ENCODE measurements at places on chromosomes 7 and 10.

DNA sequence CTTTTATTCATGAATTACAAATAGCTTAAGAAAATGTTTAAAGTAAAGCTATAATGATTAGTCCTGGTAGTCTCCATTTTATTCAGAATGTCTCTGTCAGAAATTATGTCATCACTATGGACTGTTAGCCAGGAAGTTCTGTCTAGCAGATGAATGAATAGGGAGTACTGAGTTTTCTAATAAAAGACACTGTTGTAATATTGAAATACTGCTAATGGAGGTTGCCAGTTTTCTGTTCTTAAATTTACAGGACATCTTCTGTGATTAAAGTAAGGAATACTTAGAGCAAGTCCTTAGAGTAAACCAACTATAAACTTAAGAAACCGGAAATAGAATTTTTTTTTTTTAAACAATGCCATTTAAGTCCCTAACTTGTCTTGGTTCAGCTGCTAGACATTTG is 309.8 kb downstream of the ADK start:
- no peak for DNase-seq

- no peak for DNase-seq
These were observed 142.6 kb downstream of the SND1 start for GRCh38 chr7:127794551-127794950.

GRCh38 chr7:157576415-157576814 is 239.6 kb downstream of the DNAJB6 start:
- peak; percentile 70 for DNase-seq

DNA sequence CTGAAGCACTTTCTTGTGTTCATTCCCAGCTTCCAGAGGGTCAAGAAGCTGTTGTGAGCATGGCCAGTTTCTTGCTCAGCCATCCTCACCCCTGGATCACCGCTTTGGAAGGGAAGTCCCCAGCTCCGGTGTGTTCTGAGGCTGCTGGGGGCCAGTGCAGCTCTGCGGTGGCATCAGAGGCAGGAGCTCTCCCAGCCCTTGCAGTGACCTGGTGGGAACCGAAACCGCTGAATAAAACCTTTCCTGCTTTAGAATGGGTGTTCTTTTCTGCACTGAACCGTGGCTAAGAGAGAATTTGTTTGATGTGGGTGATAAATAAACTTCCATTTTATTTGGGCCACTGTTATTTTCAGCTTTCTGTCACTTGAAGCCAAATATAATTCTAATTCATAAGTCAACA is 450.9 kb upstream of the VSTM2A start:
- DNase-seq = no peak

- no peak for DNase-seq
These were observed 366.9 kb downstream of the XPNPEP1 start for GRCh38 chr10:109556399-109556798.

DNA sequence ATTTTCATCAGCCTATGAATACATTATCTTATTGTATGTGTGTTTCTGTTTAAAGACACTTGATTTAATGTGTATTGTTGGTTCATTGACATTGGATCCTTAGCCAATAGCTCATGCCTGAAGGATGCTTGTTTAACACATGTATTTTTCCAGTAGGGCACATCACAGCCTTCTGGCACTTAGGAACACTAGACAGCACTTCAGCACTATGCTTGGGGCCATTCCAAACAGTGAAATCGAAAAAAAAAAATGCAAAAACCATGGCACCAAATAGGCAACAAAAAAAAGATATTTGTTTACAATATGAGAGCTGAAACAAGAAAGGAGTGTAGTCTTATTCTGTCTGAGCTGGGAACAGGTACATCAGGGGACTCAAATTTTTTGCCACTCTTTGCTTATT is 262.8 kb downstream of the SLC25A13 start:
- no peak for DNase-seq

DNA sequence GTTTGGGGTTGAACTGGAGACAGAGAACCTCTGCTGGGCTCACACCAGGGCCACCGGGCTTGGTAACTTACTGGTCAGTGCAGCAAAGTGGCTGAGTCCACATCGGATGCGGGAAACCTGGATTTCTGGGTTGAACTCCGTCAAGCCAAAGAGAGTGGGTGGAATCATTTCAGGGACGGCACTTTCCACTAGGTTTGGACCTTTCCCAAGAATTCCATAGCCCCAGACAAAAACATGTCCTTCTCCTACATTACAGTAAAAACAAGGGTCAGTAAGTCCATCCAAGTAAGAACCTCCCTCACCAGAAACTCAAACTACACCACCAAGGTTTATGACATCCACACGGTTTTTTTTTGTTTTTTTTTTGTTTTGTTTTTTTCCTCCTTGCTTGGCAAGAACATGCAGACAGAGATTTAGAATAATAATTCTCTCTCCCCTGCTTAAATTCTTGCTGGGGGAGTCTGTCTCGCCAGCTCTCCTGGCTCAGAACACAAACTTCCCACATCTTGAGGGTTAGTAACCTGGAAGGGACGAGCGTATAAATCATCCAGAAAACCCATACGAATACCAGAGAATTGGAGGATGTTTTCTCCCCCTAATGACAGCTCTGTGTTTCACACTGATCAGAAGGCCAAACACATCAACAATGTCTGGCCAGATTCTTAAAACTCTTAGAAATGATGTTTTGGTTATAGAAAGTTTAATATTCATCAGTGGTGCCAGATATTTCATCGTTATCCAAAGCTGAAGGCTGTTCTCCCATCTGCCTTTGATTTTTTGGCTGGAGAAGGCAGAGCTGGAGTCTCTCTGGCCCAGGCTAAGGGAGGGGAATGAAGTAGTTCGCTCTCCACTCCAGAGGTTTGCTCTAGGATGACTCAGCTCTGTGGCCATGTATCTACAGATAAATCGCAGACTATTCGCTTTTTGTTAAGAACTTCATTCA is 17.5 kb downstream of the RCC1L start:
- DNase-seq = no peak

DNA sequence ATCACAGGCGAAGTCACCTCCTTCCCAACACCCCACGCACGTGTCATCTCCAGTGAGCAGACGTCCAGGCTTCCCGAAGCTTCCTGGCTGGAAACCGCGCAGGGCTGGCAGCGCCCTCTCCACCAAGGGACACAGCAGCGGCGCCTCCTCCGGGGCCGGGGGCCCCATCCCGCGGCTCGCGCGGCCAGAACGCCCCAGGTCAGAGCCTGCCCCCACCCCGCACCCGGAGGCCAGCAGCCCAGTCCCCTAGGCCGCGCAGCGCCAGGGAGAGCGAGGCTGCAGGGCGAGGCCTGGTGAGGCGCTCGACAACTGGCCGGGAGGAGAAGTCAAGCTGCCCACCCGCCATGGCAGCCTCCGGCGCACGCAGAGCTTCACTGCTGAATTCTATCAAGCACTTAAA is 247.0 kb downstream of the SEMA3D start:
- no peak for DNase-seq

GRCh38 chr10:24039897-24040296 is 169.0 kb upstream of the KIAA1217 start:
- DNase-seq = no peak

DNA sequence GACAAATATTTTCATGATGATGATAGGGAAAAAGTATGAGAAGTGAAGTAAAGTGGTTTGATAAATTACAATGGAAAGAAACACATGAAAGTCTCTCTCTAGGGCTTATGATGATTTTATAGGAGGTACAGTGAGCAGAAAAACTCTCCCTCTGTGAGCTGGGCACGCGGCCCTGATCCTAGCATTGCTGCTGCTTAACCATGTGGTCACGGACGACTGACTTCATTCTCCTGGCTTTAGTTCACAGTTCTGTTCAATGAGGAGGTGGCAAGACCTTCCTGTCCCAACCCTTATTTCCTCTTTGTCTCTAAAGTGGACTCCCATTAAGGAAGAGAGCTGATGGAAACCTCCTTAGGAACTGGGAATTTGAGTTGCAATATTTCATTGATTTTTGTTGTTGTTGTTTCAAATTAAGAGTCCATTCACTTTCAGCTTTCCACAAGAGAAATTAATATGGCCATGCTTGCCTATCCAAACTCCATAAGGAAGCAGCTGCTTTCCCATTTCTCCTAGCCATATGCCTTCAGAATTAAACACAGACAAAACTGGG is 8.2 kb upstream of the PON3 start:
- DNase-seq = no peak

DNA sequence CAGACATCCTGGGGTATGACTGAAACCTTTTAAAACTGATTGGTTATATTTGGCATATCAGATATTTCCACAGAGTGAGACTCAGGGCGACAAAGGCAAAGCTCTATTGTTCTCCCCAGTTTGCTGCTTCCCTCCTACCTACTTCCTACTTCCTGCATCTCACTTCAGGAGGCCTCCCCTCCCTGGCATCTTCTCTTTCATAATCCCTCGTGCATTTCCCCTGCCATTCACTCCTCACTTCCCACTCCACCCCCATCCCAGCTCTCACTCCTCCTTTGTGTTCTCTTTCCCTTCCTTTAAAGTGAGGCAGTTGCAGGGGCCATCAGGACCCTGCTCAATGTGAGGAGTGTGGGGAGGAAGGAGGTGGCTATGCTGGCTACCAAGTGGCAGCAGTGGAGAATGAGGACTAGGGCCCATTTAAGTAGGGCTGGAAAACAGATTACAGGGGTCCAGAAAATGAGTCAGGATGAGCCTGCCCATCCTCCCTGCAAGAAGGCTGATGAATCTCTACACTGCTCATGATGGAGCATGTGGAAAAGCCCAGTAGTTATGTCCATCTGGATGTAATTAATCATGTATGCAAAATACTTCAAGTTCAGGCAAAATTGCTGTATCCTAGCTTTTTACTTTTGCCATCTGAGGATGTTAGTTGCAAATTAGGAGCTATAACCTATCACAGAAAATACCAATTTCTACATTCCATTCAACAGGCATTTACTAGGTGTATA is 311.8 kb upstream of the IMMP2L start:
- DNase-seq = no peak

DNA sequence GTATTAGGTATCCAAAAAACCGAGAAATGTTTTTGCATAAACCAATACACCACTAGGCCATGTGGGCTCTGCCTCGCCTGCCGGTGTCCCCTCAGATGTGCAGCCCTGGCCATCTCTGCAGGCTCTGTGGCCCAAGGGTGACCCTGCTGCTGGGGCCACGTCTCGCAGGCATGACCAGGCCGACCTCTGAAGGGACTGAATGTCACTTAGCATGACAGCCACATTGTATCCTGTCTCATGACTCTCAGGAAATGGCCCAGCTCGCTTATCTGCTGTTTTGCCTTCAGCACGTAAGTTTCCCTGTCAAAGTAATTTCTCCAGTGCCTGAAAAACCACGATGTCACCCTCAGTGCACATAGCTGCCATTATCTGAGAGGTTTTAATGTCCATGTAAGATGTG is 49.5 kb upstream of the ZNF32 start:
- no peak for DNase-seq

GRCh38 chr10:113854761-113855588 is 514 bp downstream of the NHLRC2 start:
- peak; percentile 39 for DNase-seq

- no peak for DNase-seq
These were observed 46.9 kb downstream of the JAKMIP3 start for GRCh38 chr10:132112611-132113010.

DNA sequence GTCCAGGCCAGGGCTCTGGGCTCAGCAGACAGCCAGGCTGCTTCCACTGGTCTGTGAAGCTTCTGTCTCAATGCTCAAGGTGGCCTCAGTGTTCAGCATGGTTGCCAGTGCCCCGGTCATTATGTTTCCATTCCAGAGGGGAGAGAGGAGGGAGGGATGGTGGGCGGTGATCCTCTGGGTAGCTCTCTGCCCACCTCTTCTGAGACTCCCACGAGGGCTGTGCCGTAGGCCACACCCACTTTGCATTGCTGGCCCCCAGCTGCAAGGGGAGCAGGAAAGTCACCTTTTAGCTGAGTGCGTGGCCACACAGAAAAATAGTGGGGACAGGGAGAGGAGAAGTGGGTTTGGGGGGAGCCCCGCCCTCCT is 42.5 kb downstream of the FOXK1 start:
- no peak for DNase-seq

DNA sequence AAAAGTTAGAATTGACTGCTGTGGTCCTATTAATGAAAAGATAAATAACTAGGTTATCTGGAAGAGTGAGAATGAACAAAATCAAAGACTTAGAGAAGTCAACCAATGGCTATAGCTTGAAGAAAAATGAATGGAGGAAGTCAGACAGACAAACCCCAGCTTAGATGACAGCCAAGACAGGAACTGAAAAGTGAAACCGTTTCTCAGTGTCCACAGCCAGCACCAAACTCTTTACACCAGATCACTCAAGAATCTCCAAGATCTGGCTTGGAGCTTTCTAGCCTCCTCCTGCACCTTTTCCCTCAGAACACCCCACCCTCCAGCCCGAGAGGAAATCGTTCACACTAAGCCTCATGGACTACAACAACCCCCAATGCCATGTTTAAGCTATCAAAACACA is 167.0 kb downstream of the SFMBT2 start:
- DNase-seq = peak; percentile 10

DNA sequence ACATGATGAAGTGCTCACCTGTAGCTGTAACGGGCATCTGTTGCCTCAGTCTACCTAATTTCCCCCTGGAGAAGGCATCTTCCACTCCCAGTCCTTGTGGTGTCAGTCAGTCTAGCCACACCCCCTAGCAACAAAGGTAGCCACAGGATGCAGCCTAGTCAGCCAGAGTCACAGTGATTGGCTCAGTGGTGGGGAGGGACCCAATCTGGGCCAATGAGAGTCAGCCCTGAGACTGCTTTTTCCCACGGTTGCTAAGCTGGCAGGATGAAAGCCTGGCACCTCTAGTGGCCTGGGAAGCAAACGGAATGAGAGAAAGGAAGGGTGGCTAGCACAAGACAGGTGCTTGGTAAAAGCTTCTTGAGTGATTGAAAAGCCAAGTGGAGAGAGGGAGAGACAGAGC is 118.6 kb downstream of the SH3PXD2A start:
- no peak for DNase-seq

GRCh38 chr7:2185715-2186114 is 47.0 kb downstream of the MAD1L1 start:
- DNase-seq = no peak

GRCh38 chr7:1361016-1361755 is 98.1 kb downstream of the MICALL2 start:
- DNase-seq = no peak

DNA sequence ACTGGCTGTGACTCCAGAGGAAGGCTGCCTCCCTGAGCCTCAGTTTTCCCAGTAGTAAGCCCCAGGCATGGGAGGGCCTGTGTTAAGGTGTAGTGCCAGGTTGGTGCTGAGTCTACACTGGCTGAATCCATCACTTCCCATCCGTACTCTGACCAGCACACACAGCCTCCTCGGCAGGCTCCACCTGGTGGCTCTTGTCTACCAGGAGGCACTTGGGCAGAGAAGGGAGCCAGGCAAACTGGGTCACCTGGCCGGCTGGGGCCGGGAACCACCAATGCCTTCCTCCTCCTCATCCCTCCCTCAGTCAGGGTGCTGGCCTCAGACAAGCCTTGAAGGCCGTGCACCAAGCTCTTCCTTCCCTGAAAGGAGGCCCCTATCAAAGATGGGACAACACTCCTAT is 75.7 kb downstream of the CHST15 start:
- no peak for DNase-seq

DNA sequence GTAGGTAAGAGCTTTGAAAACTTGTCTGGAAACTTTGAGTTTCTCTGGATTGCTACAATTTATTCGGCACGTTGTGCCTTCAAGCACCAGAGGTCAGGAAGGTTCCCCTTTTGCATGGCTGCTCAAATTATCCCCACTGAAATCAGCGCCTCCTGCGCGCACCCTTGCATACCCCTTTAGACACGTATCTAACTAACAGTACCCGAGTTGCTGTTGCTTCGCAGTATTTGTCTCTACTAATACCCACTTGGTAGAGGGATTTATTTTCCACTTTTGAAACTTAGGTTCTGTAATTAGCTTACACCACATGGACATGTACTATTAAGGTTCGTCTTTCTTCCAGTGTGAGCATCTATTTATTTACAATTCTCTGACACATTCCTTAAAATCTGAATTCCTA is 1.6 kb downstream of the MEOX2 start:
- no peak for DNase-seq

All from CD4-positive, alpha-beta T cell treated with Interleukin-12 subunit alpha and Interleukin-12 subunit beta, for 1 hour (primary cell).